ENCODE measurements at places on chromosomes 5 and 9. TPM values are rescaled to one million over a fixed set of nuclear protein-coding genes. Genes with fewer than 3 reads are reported as not detected.

LTC4S gene
- 10.6 TPM for total RNA-seq

GRCh38 chr5:37478121-37478894 is 99.2 kb downstream of the WDR70 start:
- no peak overlapping the region for H3K4me3 ChIP-seq
- no peak overlapping the region for H3K27ac ChIP-seq

PLEKHG4B gene
- 0.74 TPM for total RNA-seq

GRCh38 chr5:9922719-9923118 is 292.6 kb upstream of the TAS2R1 start:
- no peak overlapping the region for H3K27ac ChIP-seq
- no peaks in the 10 kb centered on the region for H3K36me3 ChIP-seq
- H3K4me3 ChIP-seq: no peak overlapping the region
- H3K4me1 ChIP-seq: no peaks in the 10 kb centered on the region

DNA sequence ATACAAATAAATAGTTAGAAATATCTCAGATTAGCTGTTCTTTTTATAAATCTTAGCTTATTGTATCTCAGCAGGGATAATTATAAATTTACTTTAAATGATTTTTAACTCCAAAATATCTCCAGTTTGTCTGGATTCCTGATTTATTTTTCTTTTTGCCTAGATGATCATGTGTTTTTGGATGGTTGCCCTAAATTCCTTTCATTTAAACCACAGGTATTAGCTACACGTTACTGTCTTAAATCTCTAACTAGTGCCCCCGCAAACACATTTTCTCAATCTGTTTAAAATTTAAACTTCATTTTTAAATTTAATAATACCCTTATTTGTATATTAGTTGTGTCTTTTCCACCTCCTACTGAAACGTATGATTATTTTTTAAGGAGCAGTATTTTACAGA is 5.6 kb downstream of the FER start:
- peaks cover 6% of the 10 kb centered on the region for H3K4me1 ChIP-seq
- no peak for DNase-seq
- H3K4me3 ChIP-seq: no peak overlapping the region
- no peak overlapping the region for H3K27ac ChIP-seq
- H3K27me3 ChIP-seq: no peaks in the 10 kb centered on the region
- H3K36me3 ChIP-seq: no peaks in the 10 kb centered on the region

- DNase-seq: no peak
- H3K4me3 ChIP-seq: no peak overlapping the region
- H3K27me3 ChIP-seq: no peaks in the 10 kb centered on the region
- no peaks in the 10 kb centered on the region for H3K36me3 ChIP-seq
These were observed 433.1 kb upstream of the DMAC1 start for GRCh38 chr9:8232726-8233125.

Data from vagina (tissue), 2 donors.